GM19239 (cell line): ENCODE measurements at places on chromosomes 5 and 9.

- DNase-seq, result no peak
Measured at GRCh38 chr9:89204801-89205200, 26.2 kb upstream of the SHC3 start.

GRCh38 chr5:157857816-157858526 lies 974 bp downstream of the CLINT1 start:
- no peak for DNase-seq

DNA sequence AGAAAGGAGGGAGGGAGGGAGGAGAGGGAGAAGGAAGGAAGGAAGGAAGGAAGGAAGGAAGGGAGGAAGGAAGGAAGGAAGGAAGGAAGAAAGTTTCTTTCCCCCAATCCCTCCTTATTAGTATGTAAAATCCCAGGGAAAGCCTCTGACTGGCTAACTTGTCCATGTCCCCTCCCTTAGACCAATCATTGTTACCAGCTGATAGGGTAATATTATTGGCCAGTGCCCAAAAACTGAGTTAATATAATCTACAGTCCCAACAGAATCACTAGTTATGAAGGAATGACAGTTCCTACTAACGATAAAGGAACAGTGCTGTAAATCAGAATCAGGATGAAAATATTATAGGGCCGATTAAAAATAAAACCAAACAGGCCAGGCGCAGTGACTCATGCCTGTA lies 53.6 kb upstream of the CCNG1 start:
- DNase-seq, result no peak

GRCh38 chr9:88258024-88258423 lies 119.7 kb upstream of the SPATA31C2 start:
- no peak for DNase-seq

- DNase-seq, result no peak
Measured at GRCh38 chr9:98081477-98082219, 25.1 kb downstream of the NANS start.

GRCh38 chr9:86751207-86751606 lies 196.1 kb downstream of the GAS1 start:
- DNase-seq, result no peak

- no peak for DNase-seq
Measured at GRCh38 chr9:14640967-14641366, 52.3 kb downstream of the ZDHHC21 start.

- DNase-seq, result no peak
Measured at GRCh38 chr5:37712750-37713149, 127.1 kb downstream of the GDNF start.

DNA sequence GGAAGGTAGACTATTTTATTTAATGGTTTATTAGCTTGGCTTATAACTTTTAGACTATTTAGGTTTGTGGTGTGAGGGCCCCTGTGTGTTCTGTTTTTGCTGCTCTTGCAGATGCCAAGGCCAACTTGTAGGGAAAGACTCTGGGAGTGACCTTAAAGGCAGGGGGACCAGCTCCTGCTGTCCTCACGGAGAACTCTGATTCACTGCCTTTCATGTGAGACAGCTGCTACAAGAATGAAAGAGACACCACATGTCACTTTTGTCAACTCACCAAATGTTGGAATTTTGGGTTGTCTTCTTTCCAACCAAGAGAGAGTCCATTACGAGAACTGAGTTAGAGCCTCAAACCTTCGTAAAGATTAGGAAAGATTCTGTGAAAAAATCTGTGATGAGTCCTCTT lies 258.3 kb upstream of the ADAMTSL1 start:
- DNase-seq, result no peak

GRCh38 chr5:144395704-144396103 lies 225.0 kb downstream of the KCTD16 start:
- DNase-seq, result no peak

DNA sequence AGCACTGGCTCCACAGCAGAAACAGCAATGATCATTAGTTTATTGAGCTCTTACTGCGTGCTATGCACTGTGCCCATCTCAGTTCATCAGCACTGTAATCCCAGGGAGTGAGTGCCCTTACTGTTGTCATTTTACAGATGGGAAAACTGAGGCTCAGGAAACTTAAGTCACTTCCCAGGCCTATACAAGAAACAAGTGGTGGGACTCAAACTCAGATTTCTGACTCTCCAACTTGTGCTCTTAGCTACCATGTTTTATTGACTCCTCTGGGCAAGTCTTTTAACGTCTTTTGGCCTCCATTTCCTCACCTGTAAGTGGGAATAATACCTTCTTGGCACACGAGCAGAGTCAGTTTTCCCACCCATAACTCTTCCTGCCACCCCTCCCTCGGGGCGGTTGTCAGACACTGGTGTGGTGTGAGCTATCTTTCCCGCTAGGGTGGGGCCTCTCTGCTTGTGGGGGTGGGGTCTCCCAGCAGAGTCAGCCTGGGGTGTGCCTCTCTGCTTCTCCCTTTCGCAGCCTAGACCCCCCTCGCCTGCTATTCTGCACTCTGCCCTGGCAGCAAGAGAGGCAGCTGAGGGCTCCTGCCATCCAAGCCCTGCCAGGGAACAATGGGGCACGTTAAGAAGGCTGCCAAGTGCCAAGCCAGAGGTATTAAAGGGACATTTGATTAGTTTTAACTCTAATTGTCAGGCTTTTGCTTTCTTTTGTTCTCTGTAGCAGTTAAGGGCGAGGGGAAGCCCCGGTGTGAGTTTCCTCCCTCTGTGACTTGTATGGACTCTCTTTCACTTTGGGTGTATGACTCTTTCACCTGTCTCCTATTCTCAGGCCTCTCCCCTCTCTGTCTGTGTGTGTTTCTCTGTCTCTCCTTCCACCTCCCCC lies 12.1 kb downstream of the GALNT10 start:
- DNase-seq, result peak; percentile 44

DNA sequence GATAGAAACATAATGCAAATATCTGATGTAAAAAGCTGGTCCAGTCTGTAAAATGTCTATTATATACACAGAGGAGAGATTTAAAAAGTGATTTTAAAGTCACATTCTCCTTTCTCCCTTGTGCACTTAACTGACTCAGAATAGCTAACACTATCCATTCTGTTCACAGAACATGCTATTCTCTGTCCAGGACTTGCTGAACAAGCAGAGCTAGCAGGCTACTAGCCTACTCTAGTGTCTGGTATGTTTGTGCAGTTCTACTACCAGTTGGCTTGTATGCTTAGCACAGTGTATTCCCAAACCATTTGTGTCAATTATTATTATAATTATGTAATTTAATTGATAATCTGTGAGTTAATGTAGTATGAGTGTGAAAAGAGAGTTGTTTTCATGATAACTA lies 161.7 kb upstream of the NUDT12 start:
- no peak for DNase-seq

GRCh38 chr5:116365006-116365496 lies 209.6 kb downstream of the SEMA6A start:
- DNase-seq, result no peak

GRCh38 chr9:120308495-120308894 lies 271.5 kb downstream of the CDK5RAP2 start:
- DNase-seq, result no peak

DNA sequence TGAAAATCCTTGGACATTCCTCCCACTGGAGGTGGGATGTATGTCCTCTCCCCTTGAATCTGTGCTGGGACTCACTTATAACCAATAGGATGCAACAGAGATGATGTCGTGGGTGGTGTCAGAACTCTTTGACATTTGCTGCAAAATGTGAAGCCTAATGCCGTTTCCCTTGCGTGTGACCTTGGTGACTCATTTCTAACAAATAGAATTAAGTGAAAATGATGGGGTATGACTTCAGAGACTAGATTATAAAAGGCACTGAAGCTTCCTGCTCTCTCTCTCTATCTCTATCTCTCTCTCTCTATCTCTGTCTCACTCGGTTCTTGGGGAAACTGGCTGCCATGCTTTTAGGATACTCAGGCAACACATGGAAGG lies 126.1 kb upstream of the STC2 start:
- no peak for DNase-seq

- no peak for DNase-seq
Measured at GRCh38 chr5:126003309-126003708, 419.9 kb upstream of the GRAMD2B start.

- no peak for DNase-seq
Measured at GRCh38 chr5:59543821-59544442, 349.6 kb downstream of the PDE4D start.

GRCh38 chr5:124634228-124634739 lies 112.2 kb downstream of the ZNF608 start:
- no peak for DNase-seq

DNA sequence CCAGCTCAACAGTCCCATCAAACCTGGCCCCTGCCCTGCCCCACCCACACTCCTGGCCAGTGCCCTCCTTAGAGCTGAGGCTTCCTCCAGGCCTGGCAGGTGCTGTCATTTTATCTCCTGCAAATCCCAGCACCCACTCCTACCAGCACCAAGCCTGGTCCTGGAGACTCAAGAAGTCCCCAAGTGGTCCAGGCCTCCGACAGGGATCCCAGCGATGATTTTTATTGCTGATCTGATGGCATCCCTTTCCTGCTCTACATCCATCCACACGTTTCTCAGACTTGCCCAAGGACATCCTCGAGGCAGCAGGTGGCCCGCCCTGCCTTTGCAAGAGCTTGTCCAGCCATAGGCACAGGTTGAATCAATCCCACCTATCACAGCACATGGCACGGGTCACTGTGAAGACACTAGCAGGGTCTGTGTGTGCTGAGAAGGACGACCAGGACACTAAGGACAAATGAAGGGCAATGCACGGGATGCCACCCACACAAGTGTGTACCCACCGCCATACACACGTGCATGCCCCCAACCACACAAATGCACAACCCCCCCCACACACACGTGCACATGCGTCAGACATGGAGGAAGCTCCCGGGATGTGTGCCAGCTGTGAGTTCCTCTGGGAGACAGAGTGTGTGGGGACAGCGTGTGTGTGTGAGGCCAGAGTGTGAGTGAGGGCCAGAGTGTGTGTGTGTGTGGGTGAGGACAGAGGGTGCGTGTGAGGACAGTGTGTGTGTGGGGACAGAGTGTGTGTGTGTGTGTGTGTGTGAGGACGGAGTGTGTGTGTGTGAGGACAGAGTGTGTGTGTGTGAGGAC lies 62.4 kb upstream of the UBAC1 start:
- no peak for DNase-seq

- DNase-seq, result no peak
Measured at GRCh38 chr5:84290161-84290560, 94.5 kb downstream of the EDIL3 start.

GRCh38 chr9:135584934-135585333 lies 23.4 kb downstream of the PAEP start:
- no peak for DNase-seq

GRCh38 chr9:108016446-108016845 lies 526.9 kb upstream of the KLF4 start:
- no peak for DNase-seq

- DNase-seq, result no peak
Measured at GRCh38 chr9:629146-629545, 212.4 kb upstream of the DMRT1 start.

- DNase-seq, result no peak
Measured at GRCh38 chr5:133928587-133929393, 39.6 kb downstream of the C5orf15 start.
